Stimulated activated CD4-positive, alpha-beta T cell treated with anti-CD3 and anti-CD28 coated beads, Interleukin-15, amount 100 ng/mL, for 48 hours (primary cell): ENCODE measurements at places on chromosomes 2 and 18.

DNA sequence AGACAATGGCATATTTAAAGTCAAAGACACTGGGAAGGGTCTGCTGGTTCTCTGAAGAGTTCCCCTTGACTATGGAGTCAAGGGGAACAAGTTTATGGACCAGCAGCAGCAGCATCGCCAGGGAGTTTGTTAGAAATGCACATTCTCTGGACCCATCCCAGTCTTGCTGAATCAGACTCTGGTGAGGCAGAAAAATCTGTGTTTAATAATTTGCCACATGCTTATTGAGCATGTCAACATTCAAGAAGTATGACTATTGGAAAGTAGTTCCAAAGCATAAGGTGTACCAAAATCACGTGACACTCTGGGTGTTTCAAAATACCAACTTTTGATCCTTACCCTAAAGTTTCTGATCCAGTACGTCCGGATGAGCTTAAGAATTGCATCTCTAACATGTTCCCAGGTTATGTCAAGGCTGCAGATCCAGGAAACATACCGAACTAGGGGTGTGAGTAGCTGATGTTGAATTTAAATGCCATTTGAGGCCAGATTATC, 853.8 kb downstream of the TMEM182 start:
- no peak for DNase-seq

GRCh38 chr2:231709981-231710798, 1.9 kb downstream of the PTMA start:
- DNase-seq, result peak; percentile 77

GRCh38 chr18:29321561-29321960, 1144.6 kb upstream of the CDH2 start:
- DNase-seq, result no peak

DNA sequence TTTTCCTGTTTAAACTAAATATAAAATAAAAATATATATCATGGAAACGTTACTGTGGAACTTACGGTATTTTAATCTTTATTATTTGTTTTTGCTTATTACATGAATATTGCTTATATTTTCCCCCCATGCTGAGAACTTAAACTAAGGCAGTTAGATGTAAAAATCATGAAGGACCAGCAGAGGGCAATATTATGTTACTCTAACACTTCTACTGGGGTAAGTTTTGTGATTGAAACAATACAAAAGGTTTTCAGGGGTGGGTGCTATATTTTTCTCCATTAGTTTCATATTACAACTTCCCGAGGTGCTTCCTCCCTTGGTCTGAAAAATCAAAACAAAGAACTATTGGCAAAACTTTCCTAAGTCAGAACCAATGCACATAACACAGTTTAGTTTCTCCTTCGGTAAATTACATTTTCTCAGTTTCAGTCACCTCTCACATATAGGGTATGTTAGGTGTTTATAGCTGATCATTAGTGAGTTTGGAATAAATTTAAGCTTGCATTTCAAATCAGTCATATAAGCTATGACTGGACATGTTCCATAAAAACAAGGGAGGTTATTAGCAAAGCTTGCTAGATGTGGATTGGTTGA, 54.8 kb downstream of the ZNF407 start:
- no peak for DNase-seq

- DNase-seq, result no peak
Measured at GRCh38 chr18:74069178-74070050, 78.2 kb downstream of the FBXO15 start.

DNA sequence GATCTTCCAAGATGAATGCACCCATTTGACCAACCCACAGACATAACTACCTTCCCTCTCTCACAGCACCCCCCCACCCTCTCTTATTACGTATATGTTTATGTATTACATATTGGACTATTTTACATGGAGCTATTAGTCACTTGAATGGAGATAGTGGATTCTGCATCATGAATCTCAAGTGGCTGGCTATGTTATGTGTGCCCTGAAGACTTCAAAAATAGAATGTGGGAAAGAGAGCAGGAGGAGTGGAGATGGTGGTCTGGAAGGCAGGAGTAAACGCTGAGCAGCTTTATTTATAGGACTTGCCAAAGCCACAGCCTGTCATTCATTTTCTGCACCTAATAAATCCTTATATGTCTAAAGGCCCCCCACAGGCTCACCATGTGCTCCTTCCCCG, 4.9 kb downstream of the ANTXR1 start:
- no peak for DNase-seq

DNA sequence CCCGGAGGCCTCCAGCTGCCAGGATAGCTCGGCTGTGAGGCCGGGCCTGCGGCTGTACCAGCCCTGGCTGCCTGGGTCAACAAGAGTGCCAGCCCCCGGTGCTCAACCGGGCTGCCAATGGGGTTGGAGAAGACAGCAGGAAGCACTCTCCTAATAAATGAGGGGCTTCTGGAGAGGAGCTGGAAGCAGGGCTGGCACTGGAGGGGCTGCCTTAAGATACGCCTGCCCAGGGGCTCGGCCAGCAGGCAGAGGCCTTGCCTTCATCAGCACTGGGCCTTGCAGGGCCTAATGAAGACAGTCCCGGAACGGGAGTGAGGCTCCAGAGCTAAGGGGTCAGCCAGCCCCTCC, 73.6 kb downstream of the TEX51 start:
- no peak for DNase-seq

DNA sequence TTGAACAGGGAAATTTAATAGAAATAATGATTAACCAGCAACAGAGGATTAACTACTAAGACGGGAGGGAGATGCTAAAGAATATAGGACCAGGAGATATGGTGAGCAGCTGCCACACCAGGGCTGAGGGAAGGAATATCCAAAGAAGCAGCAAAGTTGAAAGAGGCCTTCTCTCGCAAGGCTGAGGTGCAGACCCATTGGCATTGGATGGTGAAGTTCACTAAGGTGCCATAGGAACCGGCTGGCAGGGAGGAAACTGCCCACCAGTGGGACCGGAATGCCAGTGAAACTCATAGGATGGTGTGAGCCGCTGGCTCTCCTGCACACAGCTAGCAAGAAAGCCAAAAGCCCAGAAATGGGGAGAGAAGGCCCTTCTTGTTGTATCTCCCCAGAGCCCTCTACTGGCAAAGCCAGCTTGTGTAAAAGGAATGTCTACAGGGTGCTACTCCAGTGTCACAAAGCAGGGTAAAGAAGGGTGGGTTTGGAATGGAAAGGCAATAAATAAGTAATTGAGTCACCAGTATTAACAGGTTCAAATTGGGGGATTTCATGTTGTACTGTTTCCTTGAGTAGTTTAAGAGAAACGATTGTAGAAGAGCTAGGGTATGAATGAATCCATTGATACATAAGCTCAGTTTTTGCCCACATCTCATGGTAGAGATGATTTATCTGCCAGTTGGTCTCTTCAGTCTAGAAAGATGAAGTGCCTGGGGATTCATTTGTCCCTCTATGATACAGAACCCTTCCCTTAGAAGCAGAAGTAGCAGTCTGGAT, 36.0 kb downstream of the FARP2 start:
- DNase-seq, result no peak

- DNase-seq, result no peak
Measured at GRCh38 chr18:62771494-62772270, 56.3 kb downstream of the PHLPP1 start.

GRCh38 chr2:96225016-96225533, 16.4 kb upstream of the STARD7 start:
- DNase-seq, result no peak

DNA sequence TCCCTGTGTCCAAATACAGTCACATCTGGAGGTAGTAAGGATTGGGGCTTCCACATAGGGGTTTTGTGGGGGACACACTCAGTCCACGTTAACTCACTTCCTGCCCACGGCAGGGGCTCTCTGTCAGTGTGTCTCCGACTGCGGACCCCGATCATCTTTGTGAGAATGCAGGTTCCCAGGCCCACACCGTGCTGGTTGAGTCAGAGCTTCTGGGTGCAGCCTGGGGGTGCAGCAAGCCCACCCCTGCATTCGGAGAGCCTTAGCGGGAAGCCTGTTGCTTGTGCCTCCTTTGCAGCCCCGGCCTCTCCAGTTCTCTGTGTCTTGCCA, 28.0 kb downstream of the HPCAL1 start:
- DNase-seq, result no peak

DNA sequence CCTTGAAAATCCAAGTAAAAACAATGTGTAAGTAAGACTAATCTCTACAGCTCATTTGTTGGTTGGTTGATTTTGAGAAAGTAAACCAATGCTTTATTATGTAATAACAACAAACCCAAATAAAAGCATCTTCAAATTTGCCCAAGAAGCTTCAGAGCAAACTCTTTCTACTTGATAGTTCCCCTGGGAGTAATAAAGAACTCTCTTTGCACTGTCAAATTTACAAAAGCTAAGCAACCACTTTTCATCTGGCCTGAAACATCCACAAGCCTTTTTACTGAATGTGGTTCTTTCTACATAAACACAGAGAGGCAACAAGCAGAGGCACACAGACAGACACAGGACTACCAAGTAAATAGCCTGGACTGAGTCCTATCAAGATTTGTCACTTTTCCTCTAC, 28.8 kb upstream of the CACNB4 start:
- no peak for DNase-seq

- DNase-seq, result no peak
Measured at GRCh38 chr2:33784488-33784887, 185.4 kb upstream of the FAM98A start.

DNA sequence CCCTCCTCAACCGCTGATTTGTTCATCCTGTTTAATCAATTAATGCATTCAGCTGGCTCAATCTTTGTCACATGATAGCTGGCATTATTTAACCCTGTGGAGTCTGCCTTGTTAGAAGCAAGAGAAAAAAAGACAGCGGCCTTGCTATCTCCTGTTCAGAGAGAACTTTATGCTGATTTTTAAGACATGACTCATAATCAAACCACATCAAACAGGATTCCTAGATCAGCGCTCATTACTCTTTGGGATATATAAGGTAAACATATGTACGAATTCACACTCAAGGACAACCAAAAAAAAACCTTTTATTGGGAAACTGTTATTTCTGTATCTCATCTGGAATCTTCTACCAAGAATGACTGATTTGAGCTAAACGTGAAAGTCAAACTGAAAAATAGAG, 195.1 kb downstream of the C1D start:
- DNase-seq, result no peak

DNA sequence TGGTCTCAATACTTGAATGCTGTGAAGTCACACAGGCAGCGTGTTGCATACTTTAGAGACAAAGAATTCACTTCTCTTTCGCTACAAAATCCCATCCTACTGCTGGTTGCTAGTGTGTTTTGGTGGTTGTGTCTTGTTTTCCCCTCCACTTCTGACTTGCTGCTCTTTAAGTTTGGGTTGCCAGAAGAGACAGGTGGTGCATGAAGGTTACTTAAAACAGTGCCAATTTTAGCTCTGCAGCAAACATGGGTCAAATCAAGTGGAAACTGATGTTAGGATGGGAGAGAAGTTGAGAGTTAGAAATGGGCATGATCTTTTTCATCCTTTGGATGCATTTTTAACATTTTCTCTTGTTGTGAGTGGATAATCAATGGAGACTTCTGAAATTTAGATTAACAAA, 136.2 kb upstream of the KCNH7 start:
- no peak for DNase-seq

GRCh38 chr2:238136820-238137537, 1.5 kb upstream of the KLHL30 start:
- DNase-seq, result no peak

DNA sequence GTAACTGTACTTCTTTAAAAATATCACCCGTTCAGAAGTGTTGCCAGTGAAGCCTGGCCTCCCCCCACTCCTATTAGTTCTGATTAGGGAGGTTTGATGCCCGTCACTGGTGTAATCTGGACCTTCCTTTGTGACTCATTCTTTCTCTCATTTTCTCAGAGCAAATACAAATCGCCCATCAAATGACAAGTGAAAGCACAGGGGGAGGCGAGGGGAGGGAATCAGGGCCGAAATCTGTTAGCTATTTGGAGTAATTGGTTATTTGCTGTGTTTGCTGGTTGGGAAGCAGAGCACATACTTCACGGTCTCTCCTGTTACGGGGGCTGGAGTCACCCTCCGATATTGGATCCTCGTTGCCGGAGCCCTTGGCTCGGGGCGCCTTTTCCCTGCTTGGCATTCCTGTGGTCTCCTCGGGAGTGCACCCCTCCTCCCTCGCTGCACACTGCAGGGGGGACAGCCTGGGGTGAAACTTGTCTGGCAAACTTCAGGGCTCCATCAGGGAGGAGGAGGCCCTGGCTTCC, 178.1 kb downstream of the DYSF start:
- DNase-seq, result no peak

DNA sequence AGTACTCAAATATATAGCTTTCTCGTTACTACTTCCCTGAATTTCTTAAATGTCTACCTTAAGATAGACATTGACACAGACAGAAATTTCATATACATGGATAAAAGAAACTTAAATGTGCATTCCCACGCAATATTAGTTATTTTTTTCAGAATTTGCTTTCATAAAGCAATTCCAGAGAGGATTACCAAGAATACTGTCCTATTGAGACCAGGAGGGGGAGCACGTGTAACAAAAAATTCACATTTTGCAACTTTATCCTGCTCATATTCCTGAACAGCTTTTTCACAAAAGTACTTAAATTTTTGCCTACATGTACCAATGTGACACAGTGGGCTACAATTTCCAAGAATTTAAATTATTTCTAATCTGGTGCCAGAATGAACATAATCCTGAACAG, 30.7 kb upstream of the ERCC3 start:
- no peak for DNase-seq

DNA sequence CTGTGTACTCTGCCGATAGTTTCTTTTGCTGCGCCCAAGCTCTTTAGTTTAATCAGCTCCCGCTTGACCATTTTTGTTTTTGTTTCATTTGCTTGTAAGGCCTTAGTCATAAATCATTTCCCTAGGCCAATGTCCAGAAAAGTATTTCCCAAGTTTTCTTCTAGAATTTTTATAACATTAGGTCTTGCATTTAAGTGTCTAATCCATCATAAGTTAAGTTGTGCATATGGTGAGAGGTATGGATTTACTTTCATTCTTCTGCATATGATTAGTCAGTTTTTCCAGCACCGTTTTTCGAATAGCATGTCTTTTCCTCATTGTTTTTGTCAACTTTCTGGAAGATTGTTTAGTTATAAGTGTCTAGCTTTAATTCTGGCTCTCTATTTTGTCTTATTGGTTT, 484.8 kb upstream of the CNTNAP5 start:
- DNase-seq, result no peak

GRCh38 chr2:27810455-27810854, 38.9 kb downstream of the MRPL33 start:
- no peak for DNase-seq

DNA sequence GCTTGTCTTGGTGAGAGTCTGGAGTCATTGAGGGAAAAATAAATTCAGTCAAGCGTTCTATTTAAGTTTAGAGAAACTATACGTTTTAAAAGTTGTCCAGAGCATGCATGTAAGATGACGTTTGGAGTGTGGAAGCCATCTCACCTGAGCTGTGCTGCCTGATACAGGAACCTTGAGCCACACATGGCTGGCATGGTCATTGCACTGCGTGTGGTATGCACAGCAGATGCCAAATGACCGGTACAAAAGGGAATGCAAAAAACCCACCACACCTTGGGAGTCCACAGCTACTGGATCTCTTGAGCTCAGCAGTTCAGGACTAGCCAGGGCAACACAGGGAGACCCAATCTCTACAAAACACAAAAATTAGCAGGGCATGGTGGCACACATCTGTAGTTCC, 4.3 kb downstream of the MZT2B start:
- DNase-seq, result no peak

GRCh38 chr2:9945596-9945995, 5.9 kb upstream of the GRHL1 start:
- DNase-seq, result no peak
